ENCODE measurements at places on chromosomes 16 and 17.

- DNase-seq: no peak
Observed at GRCh38 chr17:70096861-70097260, 21.8 kb downstream of the KCNJ16 start.

GRCh38 chr16:88681709-88682451 is 4.4 kb downstream of the SNAI3 start:
- peak; percentile 72 for DNase-seq

GRCh38 chr17:32127158-32127897 is 15.0 kb upstream of the RHOT1 start:
- DNase-seq: peak; percentile 74

DNA sequence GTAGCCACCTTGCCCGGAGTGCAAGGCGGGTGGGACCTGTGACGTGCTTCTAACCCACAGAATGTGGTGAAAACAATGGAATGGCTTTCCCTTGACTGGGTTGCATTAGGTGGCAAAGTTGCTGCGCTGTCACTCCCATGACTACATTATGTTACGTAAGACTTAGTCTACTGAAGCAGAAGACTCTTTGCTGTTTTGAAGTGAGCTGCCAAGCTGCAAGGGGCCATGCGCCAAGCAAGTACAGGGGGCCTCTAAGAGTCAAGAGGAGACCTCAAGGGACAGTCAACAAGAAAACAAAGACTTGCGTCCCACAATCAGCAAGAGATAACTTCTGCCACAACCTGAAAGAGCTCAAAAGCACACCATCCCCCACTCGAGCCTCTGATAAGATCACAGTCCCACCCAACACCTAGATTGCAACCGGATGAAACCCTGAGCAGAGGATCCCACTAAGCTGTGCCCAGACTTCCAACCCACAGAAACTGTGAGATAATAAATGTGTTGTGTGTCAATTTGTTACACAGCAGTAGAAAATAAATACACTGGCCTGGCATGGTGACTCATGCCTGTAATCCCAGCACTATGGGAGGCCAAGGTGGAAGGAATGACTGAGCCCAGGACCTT is 16.5 kb downstream of the ANKRD11 start:
- DNase-seq: no peak

- no peak for DNase-seq
Observed at GRCh38 chr17:32117399-32117798, 24.9 kb upstream of the RHOT1 start.

- no peak for DNase-seq
Observed at GRCh38 chr17:74108126-74108705, 95.3 kb upstream of the RPL38 start.

DNA sequence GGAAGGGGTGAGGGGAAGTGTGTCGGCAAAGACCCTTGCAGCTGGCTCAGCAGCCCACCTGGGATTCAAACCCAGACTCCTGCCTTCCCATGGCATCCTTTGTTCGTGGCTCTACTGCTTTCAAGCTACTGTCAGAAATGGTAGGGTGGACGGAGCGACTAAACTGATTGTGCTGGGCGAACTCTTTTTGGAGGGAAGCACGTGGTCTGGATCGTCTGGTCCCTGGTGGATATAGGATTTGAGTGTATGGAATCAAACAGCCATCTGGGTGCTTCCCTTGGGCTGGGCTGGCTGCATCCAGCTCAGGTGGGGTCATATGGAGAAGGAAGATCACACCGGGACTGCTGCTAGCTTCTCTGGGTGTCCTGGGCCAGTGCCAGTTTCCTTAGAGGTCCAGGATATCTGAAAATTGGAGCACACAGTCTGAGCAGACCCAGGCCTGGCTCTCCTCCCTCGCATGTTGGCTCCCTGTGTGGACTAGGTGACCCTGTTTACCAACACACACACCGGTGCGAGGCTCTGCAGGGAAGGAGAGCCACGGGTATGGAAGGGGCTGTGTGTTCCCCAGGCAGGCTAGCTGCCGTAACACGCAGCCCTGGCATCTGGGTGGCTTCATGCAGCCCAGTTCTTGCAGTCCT is 8.6 kb downstream of the CMIP start:
- no peak for DNase-seq

DNA sequence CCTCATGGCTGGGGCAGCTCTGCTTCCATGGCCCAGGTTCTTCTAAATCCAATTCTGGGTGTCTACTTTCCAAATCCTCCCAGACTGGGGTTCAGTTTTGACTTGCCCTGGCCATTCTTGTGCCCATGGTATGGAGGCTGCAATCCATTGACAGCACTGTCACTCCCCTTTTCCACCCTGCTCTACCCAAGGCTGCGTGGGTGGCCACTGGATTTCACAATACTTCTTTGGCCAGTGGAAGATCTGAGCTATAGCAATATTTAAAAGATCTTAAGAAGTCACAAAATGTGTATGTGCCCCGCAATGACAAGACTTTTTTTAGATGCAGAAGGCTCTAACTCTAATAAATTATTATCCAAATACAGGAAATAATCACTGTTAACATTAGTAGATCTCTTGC is 329.4 kb upstream of the CCL2 start:
- DNase-seq: no peak

DNA sequence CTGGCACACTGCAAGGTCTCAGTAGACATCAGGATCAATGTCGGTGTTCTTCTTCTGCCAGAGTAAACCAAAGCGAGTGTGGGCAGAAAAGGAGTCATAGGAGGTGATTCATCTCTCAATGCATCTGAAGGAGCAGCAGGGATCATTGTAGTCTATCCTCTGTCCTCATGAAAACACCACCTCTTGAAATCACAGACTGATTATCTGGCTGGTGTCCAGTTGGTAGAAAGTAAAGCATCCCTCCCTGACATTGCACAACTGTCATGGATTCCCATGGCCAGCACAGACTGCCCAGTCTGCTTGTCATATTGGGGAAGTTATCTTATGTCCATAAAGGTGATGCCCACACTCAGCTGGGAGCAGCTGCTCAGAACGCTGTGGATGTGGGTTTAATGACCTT is 74.1 kb downstream of the ABCC12 start:
- no peak for DNase-seq

GRCh38 chr17:28545787-28546415 is 6.5 kb downstream of the UNC119 start:
- no peak for DNase-seq

DNA sequence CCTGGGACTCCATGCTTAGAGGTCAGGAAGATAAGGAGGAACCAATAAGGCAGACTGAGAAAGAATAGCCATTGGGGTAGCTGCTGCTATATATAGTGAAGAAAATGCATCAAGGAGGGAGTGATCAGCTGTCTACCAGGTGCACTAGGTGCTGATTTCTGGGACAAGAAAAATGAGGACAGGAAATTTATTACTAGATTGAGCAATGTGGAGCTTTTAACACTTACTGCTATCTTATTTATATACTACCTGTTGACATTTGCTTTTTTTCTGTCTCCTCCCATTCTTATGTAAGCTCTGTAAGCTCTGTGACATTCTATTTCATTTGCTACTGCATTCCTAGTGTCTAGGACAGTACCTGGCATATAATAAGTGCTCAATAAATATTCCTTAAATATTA is 53.7 kb upstream of the DHX40 start:
- no peak for DNase-seq

GRCh38 chr16:69566981-69567680 is 1.4 kb downstream of the NFAT5 start:
- no peak for DNase-seq

- DNase-seq: no peak
Observed at GRCh38 chr16:88772871-88773811, 11.9 kb downstream of the PIEZO1 start.

DNA sequence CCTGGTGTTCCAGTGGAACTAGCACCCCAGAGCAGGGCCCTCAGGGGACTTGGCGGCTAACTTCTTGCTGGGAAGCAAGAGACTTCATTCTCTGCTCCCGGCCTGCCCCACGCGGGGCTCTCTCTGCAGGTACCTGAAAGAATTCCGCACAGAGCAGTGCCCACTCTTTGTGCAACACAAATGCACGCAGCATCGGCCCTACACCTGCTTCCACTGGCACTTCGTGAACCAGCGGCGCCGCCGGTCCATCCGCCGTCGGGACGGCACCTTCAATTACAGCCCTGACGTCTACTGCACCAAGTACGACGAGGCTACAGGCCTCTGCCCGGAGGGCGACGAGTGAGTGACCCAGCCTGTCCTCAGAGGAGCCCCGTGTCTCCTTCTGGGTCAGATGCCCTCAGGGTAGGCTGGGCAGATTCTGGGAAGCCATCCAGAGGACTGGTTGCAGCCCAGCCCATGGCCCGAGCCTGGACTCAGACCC is 25.1 kb downstream of the UNK start:
- no peak for DNase-seq

- DNase-seq: no peak
Observed at GRCh38 chr17:2716649-2717048, 5.1 kb upstream of the CLUH start.

- DNase-seq: no peak
Observed at GRCh38 chr16:3909791-3910583, 29.5 kb upstream of the CREBBP start.

DNA sequence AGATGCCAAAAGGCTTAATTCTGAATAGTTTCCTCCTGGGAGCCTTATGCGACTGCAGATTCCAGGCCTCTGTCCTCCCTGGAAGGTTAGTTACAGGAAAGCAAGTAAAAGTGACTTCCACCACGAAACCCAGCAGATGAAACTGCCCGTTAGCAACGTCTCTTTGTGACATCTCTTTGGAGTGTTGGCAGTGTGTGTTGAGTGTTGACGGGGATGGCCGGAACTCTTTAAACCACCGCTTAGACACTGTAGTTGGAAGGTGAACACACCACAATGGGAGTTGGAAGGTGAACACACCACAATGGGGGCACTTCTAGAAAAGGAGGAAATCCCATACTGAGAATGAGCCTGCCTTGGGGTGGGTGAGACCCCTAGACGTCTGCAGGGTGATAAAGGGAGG is 858 bp downstream of the SKAP1 start:
- no peak for DNase-seq

DNA sequence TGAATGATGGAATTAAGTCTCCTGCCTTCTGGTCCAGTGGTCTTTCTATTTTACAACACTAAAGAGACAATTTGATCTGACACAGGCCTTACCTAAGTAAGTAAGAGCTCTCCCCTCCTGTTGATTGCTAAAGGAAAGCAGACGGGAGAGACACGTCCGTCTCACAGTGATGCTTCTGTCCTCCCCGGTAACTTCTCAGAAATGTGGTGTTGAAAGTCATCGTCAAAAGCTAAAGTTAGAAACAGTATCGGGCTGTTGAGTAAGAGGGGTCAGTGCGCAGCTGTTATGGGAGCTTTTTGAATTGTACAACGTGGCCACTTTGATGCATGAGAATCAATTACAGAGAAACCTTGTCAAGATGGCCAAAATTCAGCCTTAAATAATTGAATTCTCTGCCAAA is 1.9 kb upstream of the RBFOX1 start:
- DNase-seq: no peak

DNA sequence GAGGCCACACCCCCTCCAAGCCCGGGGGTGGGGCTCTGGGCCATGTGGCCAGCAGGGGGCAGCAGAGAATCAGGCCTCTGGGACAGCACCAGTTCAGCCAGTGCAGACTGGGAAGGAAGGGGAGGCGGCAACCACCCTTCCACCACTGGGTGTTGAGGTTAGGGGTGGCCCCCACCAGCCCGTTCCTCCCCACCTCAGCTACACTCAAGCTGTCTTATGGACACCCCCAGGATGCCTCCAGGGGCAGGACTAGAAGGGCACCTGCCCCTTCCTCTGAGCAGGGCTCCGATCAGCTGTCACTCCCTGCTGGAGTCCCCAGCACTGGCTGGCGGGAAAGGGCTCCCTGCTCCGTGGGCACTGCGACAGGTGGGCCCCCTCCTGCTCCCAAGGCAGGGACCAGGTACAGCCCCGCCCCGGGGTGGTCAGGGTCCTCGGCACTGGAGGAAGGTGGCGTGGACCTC is 21.8 kb downstream of the KATNB1 start:
- DNase-seq: peak; percentile 61

DNA sequence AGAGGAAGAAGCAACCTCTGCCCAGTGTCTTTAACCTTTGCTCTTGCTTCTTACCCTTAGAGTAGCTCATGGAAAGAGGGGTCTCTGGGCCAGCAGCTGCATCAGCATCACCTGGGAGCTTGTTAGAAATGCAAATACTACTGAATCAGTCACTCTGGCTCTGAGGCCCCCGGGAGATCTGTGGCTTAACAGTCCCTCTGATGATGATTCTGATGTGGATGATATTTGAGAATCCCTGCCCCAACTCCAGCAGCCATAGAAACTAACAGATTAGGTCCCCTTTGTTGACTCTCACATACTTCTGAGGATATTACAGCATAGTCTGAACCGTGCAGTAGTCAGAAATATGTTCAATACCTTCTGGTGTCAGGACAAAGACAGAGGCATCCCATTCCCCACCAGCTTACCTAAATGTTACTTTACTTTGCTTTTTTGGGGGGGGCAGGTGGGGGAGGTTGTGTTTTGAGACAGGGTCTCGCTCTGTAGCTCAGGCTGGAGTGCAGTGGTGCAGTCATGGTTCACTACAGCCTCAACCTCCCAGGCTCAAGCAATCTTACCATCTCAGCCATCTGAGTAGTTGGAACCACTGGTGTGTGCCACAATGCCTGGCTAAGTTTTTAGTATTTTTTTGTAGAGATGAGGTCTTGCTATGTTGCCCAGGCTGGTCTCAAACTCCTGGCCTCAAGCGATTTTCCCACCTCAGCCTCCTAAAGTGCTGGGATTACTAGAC is 220.1 kb downstream of the CCDC182 start:
- DNase-seq: no peak

DNA sequence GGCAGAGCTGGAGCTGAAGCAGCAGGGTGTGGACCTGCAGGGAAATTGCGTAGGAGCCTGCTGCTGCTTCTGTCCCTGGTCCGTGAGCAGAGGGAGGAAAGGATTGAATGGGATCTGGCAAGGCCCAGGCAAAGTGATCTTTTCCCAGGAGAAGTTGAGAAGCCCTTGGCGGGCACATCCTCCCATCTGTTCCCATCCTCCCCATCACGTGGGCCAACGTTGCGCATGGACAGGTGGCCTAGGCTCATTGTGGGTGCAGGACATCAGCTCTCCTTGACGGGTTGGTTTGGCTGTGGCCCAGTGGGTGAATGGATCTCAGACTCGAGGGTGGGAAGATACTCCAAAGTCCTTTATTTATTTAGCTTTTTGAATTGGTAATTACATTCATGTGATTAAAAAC is 29.4 kb upstream of the POLR3E start:
- DNase-seq: no peak

DNA sequence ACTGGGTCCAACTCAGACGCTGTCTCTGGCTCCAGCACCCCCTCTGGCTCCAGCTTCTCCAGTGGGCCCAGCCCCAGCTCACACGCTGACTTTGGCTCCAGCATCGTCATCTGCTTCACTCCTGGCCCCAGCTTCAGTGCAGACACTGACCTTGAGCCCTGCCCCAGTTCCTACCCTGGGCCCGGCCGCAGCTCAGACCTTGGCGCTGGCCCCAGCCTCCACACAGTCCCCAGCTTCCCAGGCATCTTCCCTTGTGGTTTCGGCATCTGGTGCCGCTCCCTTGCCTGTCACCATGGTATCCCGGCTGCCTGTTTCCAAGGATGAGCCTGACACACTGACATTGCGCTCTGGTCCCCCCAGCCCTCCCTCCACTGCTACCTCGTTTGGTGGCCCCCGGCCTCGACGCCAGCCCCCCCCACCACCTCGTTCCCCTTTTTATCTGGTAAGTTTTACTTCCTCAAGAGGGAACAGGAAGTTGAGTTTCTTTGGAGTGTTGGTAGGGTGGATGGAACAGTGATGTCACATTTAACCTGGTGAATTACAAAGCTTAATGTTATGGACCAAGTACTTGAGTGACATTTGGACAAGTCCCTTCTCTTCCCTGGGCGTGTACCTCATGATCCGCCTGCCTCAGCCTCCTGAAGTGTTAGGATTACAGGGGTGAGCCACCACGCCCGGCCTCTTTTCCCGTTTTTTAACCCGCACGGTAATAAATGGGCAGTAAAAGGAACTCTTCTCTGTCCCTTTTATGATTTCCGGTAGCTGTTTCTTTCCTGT is 23.4 kb upstream of the PHKG2 start:
- no peak for DNase-seq

GRCh38 chr16:65453646-65454045 is 331.8 kb upstream of the CDH11 start:
- DNase-seq: no peak
